ENCODE measurements at places on chromosomes 3 and 15.

DNA sequence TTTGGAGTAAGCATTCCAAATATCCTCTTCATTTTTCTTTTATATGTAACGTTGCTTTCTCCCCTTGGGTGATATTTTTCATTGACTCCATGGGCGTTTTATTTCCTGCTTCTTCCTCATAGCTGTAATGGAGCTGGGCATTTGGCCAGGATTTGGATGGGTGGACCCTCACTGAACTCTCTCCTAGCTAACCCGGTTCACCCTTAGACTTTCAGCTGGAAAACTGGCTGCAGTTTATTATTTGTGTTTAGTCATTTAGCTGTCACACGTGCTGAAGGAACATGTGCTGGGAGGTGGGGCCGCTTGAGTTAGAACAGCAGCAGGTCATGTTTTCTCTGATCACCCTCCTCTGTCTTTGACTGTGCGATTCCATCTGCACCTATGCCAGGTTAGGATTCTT is 407.6 kb downstream of the ZIC1 start:
- DNase-seq: no peak

DNA sequence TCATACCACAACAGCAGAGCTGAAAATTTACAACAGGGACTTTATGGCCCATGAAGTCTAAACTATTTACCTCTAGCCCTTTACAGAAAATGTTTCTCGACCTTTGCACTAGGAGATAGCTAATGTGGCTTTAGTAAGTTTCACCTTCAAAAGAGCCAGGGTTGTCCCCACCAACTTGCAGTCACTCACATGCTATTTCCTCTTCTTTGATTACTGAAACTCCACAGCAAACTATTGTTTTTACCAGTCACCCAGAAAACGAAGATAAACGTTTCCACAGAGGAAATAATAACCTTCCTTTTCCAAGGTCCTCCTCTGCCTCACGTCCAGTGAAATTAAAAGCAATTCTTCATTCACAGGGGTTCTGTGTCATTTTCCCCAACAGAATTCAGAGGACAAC is 48.2 kb downstream of the WWTR1 start:
- no peak for DNase-seq

DNA sequence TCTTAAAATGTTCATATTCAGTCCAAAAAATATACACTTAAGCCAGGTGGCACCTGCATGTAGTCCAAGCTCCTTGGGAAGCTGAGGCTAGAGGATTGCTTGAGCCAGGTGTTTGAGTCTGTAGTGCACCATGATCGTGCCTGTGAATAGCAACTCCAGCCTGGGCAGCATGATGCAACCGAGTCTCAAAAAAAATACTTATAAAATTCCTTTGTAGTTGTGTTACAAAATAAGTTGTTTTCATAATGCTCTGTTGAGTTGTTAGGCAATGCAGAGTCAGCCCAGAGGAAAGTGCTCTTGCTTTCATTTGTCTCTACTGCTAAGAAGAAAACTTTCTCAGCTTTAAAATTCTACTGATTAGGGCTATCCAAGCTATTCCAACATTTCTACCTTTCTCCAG is 442.8 kb upstream of the ARRDC4 start:
- DNase-seq: no peak

GRCh38 chr3:27976933-27977332 is 254.8 kb upstream of the EOMES start:
- DNase-seq: no peak
